Activated CD4-positive, alpha-beta memory T cell treated with anti-CD3 and anti-CD28 coated beads, Interleukin-2, amount 10 ng/mL, durations not matched to agents 7 days and 5 days (primary cell): ENCODE measurements at places on chromosomes 16 and 17. TPM values are rescaled to one million over a fixed set of nuclear protein-coding genes. Genes with fewer than 3 reads are reported as not detected.
A peak's percentile ranks its signal among the peaks of the same experiment; 100 is the strongest.

DNA sequence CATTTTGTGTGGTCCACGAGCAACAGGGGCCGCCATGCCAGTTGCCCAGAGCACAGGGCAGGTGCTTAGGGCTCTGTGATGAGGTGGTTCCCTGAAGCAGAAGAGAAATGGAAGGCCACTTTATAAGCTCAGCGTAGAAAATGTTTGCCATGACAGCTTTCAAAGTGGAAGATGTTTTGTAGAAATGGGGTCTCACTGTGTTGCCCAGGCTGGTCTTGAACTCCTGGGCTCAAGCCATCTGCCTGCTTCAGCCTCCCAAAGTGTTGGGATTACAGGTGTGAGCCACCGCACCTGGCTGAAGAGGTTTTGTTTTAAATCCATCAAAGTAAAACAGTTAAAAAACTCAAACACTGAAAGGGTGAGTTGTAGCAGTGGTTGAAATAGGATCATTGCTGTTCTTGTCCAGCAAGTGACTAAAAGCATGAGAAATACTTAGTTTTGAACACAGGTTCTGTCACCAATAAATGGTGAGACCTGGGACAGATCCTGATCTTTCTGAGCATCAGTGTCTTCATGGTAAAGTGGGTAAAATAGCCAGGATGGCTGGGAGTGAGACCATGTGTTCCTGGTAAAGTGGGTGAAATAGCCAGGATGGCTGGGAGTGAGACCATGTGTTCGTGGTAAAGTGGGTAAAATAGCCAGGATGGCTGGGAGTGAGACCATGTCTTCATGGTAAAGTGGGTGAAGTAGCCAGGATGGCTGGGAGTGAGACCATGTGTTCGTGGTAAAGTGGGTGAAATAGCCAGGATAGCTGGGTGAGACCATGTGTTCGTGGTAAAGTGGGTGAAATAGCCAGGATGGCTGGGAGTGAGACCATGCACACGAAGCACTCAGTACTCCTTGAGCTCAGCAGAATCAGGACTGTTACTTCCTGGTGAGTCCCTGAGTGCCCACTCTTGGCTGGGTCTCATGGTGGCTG, 46.0 kb downstream of the BANP start:
- DNase-seq: no peak

The HS3ST3A1 gene
- 2.5 TPM for total RNA-seq

- DNase-seq: peak; percentile 37
Observed at GRCh38 chr16:54286366-54287130, at the start of gene IRX3. IRX3 (minus strand) TSS chr16:54286787; CDS start chr16:54286050, 737 bp downstream.

The CFAP97D1 gene
- not detected for total RNA-seq

DNA sequence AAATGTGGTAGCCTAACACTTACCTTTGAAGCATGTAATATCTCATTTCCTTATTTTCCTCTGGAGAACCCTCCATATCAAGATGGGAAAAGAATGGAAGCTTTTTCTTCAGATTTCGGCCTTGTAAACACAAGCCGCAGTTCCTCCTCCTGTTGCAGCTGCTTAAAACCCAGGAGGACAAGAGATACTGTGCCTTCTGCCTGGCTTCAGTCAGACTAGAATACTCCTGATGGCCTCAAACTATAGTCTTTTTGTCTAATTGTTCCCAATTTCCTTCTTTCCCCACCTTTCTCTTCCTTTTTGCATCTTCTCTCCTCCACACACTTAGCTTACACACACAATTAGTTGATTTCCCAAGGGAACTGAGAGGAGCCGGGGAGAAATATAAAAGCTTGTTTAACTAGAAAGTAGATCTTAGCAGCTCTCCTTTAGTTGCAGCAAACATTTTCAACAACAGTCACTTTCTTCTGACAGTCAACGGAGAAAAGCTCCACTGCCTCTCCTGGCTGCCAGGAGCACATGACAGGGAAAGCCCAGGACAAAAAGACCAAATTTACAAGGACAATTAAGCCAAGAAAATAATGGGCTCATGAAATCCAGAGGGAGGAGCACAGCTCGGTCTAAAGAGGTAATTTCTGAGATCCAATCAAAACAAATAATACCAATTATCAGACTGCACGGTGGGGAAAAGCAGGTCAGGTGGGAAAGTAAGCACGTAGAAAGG, 76.4 kb upstream of the C17orf78 start:
- DNase-seq: no peak

- DNase-seq: peak; percentile 67
Observed at GRCh38 chr16:67170168-67170948, at the start of gene NOL3. NOL3 (plus strand) TSS chr16:67170538.
